Mucosa of descending colon (tissue), 3 donors: ENCODE measurements at places on chromosomes 16 and 17. TPM values are rescaled to one million over a fixed set of nuclear protein-coding genes. Genes with fewer than 3 reads are reported as not detected.

GRCh38 chr17:28712705-28713415 is 1.2 kb upstream of the PROCA1 start:
- DNase-seq = peak; percentile 19

- no peak for DNase-seq
Measured at GRCh38 chr16:48597563-48598387, 12.2 kb downstream of the N4BP1 start.

- no peak for DNase-seq
Measured at GRCh38 chr17:68621065-68621464, 19.9 kb upstream of the FAM20A start.

Gene HSPB9
- not detected for total RNA-seq

DNA sequence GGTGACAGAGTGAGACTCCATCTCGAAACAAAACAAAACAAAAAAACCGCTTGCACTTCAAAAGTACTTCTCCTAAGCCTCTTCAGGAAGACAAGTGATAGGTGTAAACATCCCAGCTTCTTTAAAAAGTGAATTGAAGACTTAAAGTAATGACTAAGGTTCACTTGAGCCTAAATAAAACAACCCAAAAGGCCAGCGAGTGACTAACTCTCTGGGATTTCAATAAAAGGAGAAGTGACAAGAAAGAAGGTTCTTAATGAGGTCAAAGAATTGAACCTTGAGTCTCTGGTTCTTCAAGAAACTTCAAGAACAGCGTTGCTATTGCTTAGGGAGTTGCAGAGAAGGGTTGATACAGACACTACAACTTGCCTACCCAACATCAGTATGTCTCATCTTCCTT is 42.2 kb downstream of the STX8 start:
- no peak for DNase-seq

DNA sequence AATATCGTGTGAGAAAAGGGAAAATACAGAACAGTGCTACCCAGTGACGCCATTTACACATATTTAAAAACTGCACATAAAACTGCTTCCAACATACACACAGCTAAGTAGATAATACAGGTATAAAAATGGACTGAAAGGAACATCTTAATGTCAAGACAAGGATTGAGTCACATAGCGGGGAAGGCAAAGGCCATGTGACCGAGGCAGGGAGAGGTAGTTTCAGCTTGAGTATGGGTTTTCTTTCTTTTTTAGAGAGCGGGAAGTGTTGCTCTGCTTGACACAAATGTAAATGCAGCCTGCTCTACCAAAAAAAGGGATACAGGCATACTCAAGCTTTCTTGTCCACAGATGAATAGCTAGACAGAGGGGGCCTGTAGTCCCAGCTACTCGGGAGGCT is 46.5 kb downstream of the SDR42E1 start:
- DNase-seq = no peak

Gene TMEM238L
- 47.5 TPM for total RNA-seq

GRCh38 chr17:54256401-54256929 is 433.7 kb downstream of the KIF2B start:
- DNase-seq = no peak

Gene TEKT1
- not detected for total RNA-seq
